Activated T-helper 17 cell treated with anti-CD3 and anti-CD28 coated beads, Interleukin-2, amount 50 U/mL, for 72 hours (primary cell): ENCODE measurements at places on chromosomes 2 and 18. TPM values are rescaled to one million over a fixed set of nuclear protein-coding genes. Genes with fewer than 3 reads are reported as not detected.
A peak's percentile ranks its signal among the peaks of the same experiment; 100 is the strongest.

- no peak for ATAC-seq
Measured at GRCh38 chr18:63684718-63685117, 18.0 kb upstream of the SERPINB11 start.

GRCh38 chr2:56292951-56293350 is 109.2 kb downstream of the CCDC85A start:
- ATAC-seq: no peak

DNA sequence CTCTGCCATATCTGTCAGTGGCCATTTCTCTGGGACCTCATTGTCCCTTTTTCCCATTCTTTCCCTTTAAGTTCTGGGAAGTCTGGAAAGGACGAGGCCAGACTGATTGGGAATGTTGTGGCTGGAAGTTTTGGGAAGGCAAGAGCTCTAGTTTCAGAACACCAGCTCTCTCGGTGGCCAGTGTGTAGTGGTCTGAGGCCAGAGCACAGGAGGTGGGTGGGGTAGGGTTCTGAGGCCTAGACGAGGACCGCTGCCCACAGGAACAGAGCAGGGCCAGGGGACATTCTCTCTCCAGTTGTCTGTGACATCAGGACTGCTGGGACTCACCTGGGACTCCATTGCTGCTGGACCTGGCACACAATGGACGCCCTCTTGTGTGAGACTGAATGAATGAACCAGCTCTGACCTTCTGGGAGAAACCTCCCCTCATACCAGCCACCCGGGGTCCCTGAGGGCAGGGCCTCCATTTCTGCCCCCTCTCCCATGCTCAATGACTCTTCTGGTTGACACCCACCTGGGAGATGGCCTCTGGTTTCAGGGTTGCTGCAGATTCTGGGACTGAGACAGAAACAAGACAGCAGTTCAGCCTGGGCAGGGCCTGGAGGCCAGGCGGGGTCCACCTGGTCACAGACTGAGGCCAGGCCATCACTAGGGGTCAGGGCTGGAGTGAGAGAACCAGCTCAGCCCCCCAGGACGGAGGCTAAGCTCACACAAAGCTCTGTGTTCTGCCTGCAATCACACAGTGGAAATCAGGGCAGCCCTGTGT is 8.4 kb upstream of the NPPC start:
- ATAC-seq: no peak

- ATAC-seq: peak; percentile 22
Measured at GRCh38 chr2:181462033-181462432, 4.8 kb downstream of the ITGA4 start.

DNA sequence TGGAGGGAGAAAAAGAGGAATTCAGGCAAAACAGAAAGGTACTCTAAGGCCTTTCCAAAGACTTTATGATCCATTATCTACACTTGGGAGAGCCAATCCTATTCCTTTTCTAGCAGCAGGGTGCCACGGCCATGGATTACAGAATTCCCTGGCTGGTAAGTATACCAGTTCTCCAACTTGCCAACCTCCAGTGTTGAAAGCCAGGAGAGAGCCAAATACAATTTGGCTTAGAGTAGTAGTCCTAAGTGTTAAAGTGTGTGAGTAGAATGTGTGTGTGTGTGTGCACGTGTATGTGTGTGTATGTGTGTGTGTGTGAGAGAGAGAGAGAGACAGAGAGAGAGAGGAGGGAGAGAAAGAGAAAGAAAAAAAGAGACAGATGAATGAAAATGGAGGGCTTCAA is 43.3 kb downstream of the WDPCP start:
- ATAC-seq: no peak

GRCh38 chr2:1053786-1054185 is 103.1 kb downstream of the SNTG2 start:
- no peak for ATAC-seq

DNA sequence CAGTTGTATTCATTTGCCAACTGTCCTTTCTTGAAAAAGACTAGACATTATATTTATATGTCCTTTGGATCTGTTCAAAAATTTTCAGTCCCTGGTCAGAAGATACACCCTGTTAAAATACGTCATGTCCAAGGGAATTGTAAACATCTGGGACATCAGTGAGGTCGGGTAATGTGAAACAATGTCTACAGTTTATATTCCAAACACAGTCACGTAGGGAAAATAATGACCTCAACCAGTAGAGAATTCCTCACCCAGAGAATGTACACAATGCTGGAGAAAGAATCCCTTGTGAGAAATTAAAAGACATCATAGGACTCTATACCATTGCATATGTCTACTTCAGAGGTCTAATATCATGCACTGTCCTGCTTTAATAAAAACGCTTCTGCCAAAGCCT is 888.0 kb upstream of the CHAC2 start:
- ATAC-seq: no peak

DNA sequence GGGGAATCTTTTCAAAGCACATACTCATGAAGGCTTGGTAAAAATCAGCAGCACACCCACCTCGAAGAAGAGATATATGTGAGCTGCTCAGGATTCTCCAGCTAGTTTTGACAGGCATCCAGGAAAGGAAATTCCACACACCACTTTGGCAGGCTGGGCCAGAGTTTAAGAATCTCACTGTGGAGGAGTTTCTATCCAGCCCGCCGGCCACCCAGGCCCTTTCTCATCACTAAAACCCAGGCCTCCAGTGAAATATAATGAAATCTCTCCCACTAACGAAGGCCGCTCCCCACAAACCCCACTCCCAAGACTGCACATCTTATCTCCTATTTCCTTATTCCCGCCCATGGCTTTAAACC is 202.0 kb downstream of the GLI2 start:
- no peak for ATAC-seq

DNA sequence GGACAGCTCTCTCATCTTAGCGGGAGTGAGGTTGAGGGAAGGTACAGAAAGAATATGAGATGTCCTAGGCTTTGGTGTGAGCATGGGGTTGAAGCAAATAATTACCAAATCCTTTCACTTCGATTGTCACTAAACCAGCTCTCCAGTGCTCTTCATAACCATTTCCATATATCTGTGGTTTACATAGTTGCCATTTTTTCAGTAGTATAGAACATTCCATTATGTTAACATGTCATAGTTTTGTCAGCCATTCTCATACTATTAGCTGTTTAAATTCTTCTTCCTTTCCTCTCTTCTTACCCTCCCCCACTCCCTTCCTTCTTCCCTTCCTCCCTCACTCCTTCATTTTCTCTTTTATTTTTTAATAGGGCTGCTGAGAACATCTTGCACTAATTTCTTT is 205.9 kb downstream of the BABAM2 start:
- ATAC-seq: no peak

DNA sequence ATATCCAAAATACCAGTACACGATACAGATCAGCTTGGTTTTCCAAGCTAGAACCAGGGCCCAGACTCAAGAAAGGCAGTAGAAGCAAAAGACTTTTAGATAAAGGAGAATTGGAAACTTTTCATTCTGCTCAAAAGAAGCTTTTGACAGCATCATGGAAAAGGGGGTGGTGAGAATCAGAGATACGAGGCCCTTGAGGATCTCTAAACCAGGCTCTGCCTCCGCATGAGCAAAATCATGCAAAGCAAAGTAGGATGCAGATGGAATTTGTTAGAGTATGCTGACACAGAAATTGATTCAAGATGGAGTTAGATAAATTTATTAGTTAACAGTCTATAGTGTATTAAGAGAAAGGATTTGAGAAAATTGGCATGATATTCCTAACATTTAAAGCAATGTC is 39.8 kb downstream of the FAM98A start:
- no peak for ATAC-seq

GRCh38 chr2:217610401-217610814 is 392.4 kb downstream of the TNS1 start:
- ATAC-seq: peak; percentile 87

- no peak for ATAC-seq
Measured at GRCh38 chr18:1421502-1421901, 516.8 kb downstream of the ADCYAP1 start.

DNA sequence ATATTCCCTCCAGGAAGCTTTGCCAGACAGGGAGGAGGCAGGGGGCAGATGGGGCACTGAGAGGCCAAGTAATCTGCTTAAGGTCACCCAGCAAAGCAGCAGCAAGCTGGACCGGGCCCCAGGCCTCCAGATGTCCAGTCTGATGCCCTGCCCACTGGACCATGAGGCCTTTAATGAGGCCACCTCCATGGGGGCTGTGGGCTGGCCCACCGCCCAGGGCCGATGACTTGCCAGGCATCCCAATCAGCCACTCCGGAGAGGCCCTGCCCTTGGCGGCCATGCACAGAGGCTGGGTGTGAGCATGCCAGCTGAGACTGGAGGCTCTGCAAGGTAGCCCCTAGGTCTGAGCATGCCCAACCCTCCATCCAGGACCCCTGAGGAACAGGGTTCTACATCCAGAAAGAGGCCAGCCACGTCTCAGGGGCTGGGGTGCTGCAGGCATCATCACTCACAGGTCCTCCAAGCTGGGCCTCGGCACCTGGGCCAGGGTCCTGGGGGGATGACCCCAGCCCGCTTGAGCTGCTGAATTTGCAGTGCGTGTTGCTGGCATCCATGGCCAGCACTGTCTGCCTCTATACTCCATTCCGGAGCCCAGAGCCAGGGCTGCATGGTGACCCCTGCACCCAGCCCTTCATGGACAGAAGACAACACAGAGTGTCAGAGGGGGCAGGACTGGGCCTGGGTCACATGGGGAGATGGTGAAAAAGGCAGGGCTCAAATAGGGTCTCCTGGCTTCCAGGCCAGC is 164.2 kb downstream of the INHBB start:
- no peak for ATAC-seq

DNA sequence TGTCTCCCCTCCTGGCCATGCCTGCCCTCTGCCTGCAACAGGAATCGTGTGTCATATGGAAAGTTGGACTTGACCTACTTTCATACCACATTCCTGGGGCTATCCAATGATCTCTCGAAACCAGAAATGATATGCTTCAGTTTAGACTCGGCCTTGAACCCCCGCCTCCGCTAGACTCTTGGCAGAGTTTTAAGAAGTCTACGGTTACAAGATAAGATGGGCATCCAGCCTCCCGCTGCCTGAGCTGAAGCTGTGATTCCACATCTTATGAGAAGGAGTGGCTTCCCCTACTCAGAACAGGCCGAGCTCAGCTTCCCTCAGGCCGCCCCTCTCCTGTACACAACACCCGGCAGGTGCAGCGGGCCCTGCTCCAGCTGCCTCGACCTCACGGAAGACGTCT is 73.9 kb downstream of the MTCL1 start:
- ATAC-seq: no peak

- no peak for ATAC-seq
Measured at GRCh38 chr18:13302040-13302439, 83.5 kb downstream of the LDLRAD4 start.

DNA sequence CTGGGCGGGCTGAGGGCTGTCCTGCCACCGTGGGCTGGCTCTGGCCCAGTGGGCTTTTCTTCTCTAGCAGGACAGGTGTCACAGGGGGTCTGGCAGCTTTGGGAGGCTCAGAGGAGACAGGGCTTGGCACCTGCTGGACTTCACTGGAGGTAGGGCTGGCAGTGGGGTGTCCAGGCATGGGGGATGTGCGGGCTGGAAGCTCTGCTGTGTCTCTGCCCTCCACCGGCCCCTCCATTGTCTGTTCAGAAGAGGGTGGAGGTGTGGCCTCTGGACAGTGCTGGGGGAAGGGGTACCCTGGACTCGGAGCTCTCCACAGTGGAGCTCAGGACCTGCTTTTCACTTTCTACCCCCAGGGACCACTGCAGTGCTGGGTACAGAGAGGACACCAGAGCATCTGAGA is 9.2 kb downstream of the PTPRN start:
- no peak for ATAC-seq

- no peak for ATAC-seq
Measured at GRCh38 chr2:8122520-8122919, 559.3 kb upstream of the ID2 start.

DNA sequence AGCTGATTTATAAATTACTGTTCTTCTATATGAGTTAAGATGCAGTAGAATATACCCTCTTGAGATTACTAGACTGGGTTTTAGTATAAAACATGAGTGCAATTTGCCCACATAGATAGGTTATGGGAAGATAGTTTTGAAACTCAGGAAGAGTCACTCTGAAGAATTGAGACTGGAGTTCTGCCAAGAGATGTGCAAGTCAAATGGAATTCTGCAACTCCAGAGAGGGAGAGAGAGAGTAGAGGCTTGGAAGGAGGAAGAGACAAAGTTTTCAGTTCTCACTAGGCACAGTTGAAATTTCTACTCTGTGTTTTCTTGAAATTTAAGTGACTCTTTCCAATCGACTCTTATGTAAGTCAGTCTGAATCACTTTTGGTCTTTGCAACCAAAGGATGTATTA is 878.8 kb downstream of the TSN start:
- ATAC-seq: no peak

GRCh38 chr18:42649331-42650035 is 466.0 kb downstream of the RIT2 start:
- no peak for ATAC-seq

DNA sequence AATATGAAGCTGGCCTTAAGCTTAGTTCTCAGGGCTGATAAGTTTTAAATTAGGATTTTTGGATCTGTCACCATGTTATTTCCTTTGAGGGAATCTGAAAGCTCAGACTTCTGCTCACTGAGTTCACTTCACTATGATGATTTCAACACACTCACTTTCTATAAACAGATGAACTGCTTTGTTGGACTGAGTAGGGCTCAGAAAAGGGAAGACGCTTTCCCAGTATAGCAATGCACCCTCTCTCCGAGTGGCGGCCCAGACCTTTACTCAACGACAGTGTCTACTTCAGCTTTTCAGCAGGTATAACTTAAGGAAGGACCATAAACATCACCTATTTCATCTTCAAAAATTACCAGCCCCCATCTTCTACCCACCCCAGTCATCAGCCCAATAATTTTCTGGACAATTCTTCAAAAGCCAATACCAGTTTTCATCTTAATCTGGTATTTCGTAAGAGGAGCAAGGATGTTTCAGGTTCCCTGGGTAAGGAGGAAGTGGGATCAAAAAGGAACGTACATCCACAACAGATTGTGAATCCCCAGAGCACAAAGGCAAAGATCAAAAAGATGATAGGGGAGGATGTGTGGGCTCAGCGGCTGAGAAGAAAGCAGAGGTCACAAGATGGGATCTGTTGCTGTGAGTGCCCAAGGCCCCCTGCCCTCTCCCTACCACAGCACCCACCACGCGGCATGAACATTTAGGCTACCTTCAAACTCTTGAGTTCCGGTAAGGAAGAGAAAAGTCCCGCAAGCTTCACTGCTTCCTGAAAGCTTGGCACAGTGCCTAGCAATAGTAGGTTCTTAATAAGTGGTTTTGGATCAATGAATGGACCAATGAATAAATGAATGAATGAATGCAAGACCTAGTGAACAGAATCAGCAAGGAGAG is 41.9 kb downstream of the LPIN2 start:
- ATAC-seq: peak; percentile 48

GYPC gene
- 115 TPM for total RNA-seq

GTF2A1L gene
- not detected for total RNA-seq

CRIM1 gene
- total RNA-seq: 2.2 TPM

SH3BP4 gene
- not detected for total RNA-seq

PLGLB2 gene
- 2.6 TPM for total RNA-seq

FKBP7 gene
- 2.6 TPM for total RNA-seq

MBP gene
- 66.5 TPM for total RNA-seq

POMC gene
- 6.1 TPM for total RNA-seq

PARD6G gene
- total RNA-seq: 1.5 TPM

RAPH1 gene
- 13.5 TPM for total RNA-seq

CCBE1 gene
- 0.04 TPM for total RNA-seq

RPL31 gene
- total RNA-seq: 1,159 TPM

PLCD4 gene
- total RNA-seq: 0.52 TPM
